Hepatocyte (in vitro differentiated cells): ENCODE measurements at places on chromosomes 3 and 15. TPM values are rescaled to one million over a fixed set of nuclear protein-coding genes. Genes with fewer than 3 reads are reported as not detected.

The VWA5B2 gene
- 1.0 and 1.5 TPM in 2 replicates for polyA plus RNA-seq

The FETUB gene
- 3.2 and 5.8 TPM in 2 replicates for polyA plus RNA-seq

The RAB6B gene
- polyA plus RNA-seq = 1.8 and 2.6 TPM in 2 replicates

The CCR1 gene
- polyA plus RNA-seq = 1.8 and 2.3 TPM in 2 replicates

The MAP6D1 gene
- polyA plus RNA-seq = 2.0 and 3.4 TPM in 2 replicates

DNA sequence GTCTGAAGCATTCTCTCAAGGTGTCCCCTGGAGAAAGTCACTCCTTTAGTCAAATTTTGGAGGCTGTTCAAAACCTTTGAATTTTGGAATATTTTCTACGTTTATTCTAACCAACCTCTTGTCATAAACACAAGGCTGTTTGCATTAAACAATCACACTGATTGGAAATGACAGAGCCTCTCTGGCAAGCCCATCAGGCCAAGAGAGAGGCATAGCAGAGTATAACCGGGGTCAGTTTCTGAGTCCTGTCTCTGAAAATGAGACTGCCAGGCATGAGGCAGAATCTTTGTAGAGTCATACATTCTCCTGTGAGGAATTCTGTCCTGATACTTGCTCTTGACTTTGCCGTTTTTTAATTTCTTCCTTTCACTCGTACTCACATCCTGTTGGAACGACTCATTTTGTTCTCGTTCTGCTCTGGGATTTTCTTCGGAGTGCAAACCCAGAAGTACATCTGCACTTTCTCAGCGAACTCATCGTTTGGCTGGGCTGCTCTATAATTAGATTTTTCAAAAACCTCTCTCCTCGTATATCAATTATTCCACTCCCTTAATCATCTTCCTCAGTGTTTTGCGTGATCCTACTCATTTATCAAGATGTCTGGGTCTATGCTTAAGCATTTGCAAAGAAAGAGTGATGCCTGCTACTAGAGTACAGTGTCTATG, 114.2 kb downstream of the AGBL1 start:
- no peak for DNase-seq
- H3K27ac ChIP-seq = no peak overlapping the region
- no peak overlapping the region for H3K4me3 ChIP-seq
- no peaks in the 10 kb centered on the region for H3K4me1 ChIP-seq

- H3K27ac ChIP-seq = no peak overlapping the region
- H3K36me3 ChIP-seq = no peaks in the 10 kb centered on the region
- H3K27me3 ChIP-seq = peaks cover 14% of the 10 kb centered on the region
- peaks cover 4% of the 10 kb centered on the region for H3K4me1 ChIP-seq
Observed at GRCh38 chr15:40256638-40257235, 17.9 kb downstream of the PAK6 start.

- H3K4me3 ChIP-seq = no peak overlapping the region
- H3K4me1 ChIP-seq = no peaks in the 10 kb centered on the region
- DNase-seq = peak; percentile 23
- H3K36me3 ChIP-seq = no peaks in the 10 kb centered on the region
- H3K27ac ChIP-seq = no peak overlapping the region
- peaks cover 96% of the 10 kb centered on the region for H3K27me3 ChIP-seq
Observed at GRCh38 chr3:147361454-147362420, 44.6 kb downstream of the ZIC4 start.

- peak overlapping the region; percentile 92 for H3K27ac ChIP-seq
- DNase-seq = peak; percentile 86
- H3K36me3 ChIP-seq = no peaks in the 10 kb centered on the region
Observed at GRCh38 chr15:66387163-66388042, 691 bp downstream of the MAP2K1 start.

- no peaks in the 10 kb centered on the region for H3K36me3 ChIP-seq
- DNase-seq = no peak
- H3K27ac ChIP-seq = peak overlapping the region; percentile 84
- peaks cover 52% of the 10 kb centered on the region for H3K4me1 ChIP-seq
- no peaks in the 10 kb centered on the region for H3K27me3 ChIP-seq
Observed at GRCh38 chr3:8503461-8503860, 1.8 kb downstream of the LMCD1 start.

- DNase-seq = no peak
- no peak overlapping the region for H3K27ac ChIP-seq
- no peak overlapping the region for H3K4me3 ChIP-seq
- H3K36me3 ChIP-seq = no peaks in the 10 kb centered on the region
- no peaks in the 10 kb centered on the region for H3K4me1 ChIP-seq
- H3K27me3 ChIP-seq = no peaks in the 10 kb centered on the region
Observed at GRCh38 chr3:7280318-7280717, 419.4 kb downstream of the GRM7 start.

DNA sequence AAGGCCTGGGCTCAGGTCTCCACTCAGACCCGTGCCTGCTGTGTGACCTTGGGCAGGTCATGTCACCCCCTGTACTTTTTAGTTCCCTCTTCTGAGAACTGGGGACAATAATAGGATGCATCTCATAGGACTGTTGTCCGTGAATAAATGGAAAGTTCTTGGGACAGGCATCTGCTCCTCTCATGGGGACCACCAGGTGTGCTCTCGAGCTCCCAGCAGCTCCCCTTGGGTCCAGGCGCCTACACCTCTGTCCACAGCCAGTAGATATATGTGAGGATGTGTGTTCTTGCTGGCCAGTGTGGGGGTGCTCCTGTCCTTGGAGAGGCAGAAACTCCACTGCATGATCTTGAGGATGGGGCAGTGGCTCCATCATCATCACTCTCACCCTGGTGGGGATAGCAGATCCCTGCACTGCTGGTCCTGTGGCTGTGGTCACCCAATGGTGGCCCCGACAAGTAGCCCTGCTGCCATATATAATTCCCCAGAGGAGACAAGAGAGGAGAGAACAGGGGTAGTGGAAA, 257.6 kb upstream of the TLE3 start:
- DNase-seq = no peak
- H3K4me1 ChIP-seq = peaks cover 5% of the 10 kb centered on the region
- H3K27me3 ChIP-seq = no peaks in the 10 kb centered on the region
- no peak overlapping the region for H3K4me3 ChIP-seq

DNA sequence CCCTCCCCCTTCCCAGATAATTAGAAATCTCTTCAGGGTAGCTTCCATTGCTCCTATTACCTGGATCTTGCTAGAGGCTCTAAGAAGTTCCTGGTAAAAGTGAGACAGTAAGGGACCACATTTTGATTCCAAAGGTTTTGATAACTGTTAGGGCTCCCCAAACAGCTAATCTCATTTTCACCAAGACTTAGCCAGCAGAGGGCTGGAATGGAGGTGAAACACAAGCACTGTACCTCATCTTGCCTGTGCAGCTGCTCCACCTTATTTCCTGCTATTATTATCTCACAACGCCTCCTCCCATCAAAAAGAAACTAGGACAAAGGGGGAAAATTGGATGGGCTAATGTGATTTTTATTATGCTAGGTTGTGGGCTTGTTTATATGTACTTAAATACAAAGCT, 7.3 kb downstream of the SETD5 start:
- H3K27me3 ChIP-seq = no peaks in the 10 kb centered on the region
- peak overlapping the region; percentile 2 for H3K27ac ChIP-seq
- peaks cover 59% of the 10 kb centered on the region for H3K4me1 ChIP-seq
- no peak for DNase-seq

- no peak for DNase-seq
- H3K27me3 ChIP-seq = no peaks in the 10 kb centered on the region
- peaks cover 6% of the 10 kb centered on the region for H3K4me1 ChIP-seq
- no peaks in the 10 kb centered on the region for H3K36me3 ChIP-seq
Observed at GRCh38 chr15:90306560-90306959, 41.1 kb downstream of the NGRN start.
